ENCODE measurements at places on chromosomes 2 and 18.

DNA sequence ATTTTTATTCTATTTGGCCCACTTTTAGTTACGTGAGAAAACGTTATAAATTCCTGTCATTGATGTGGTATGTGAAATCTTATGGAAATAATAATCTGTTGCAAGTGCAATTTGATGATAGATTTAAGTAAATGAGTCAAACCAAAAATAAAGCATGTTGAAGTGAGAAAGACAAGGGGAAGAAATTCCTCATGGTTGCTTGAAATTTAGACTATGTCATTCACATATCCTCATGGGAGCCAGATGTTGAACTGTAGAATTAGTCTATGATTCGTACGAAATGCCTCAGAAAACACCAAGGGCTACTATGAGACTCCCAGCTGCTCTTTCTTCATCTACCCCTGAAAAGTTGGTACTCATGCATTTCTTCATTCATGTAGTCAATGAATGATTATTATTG, 55.7 kb downstream of the KLHL14 start:
- no peak for DNase-seq

- no peak for DNase-seq
These were observed 760.6 kb upstream of the CHAC2 start for GRCh38 chr2:53006980-53007379.

GRCh38 chr2:142997231-142997630, 119.8 kb downstream of the KYNU start:
- no peak for DNase-seq

GRCh38 chr18:23539911-23540525, 36.7 kb downstream of the RMC1 start:
- no peak for DNase-seq
